Activated CD8-positive, alpha-beta memory T cell treated with anti-CD3 and anti-CD28 coated beads for 1 hour (primary cell): ENCODE measurements at places on chromosomes 4 and X.

DNA sequence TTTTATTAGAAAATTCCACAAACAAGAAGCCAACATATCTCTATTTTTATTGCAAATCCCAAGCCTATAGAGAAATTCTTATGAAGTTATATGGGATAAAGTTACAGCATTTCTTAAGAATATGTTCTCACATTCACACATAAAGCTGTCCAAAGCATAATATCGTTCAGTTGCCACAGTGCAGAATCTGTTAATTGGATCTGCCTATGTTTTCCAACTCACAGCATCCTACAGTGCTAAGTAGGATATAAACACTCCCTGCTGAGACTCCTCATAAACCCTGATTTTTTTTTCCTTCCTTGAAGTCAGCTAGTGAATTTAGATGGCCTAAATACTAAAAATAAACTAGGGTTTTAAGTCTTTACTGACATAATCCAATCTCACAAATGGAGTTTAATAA is 307.9 kb downstream of the PDGFC start:
- DNase-seq: no peak

- DNase-seq: no peak
Measured at GRCh38 chrX:79081895-79082512, 62.5 kb upstream of the GPR174 start.

GRCh38 chr4:158850800-158851644 is 82.2 kb downstream of the FNIP2 start:
- DNase-seq: no peak

GRCh38 chr4:1047976-1048772 is 36.7 kb downstream of the FGFRL1 start:
- DNase-seq: no peak
